ENCODE measurements at places on chromosomes 2 and 18. TPM values are rescaled to one million over a fixed set of nuclear protein-coding genes. Genes with fewer than 3 reads are reported as not detected.

Gene C2orf78
- total RNA-seq, result not detected

GRCh38 chr2:190069936-190070696 lies 7.6 kb upstream of the MSTN start:
- H3K27ac ChIP-seq, result no peak overlapping the region
- peaks cover 1% of the 10 kb centered on the region for H3K4me1 ChIP-seq
- peaks cover 2% of the 10 kb centered on the region for H3K27me3 ChIP-seq
- H3K36me3 ChIP-seq, result no peaks in the 10 kb centered on the region
- H3K4me3 ChIP-seq, result no peak overlapping the region

- H3K27ac ChIP-seq, result no peak overlapping the region
- DNase-seq, result no peak
- no peak overlapping the region for H3K4me3 ChIP-seq
- H3K4me1 ChIP-seq, result no peaks in the 10 kb centered on the region
These were observed 126.6 kb downstream of the CNTNAP5 start for GRCh38 chr2:124151691-124152090.

Gene SGO2
- 35.0 TPM for total RNA-seq

Gene LHCGR
- total RNA-seq, result not detected

Gene CABYR
- total RNA-seq, result 1.4 TPM

All from activated naive CD8-positive, alpha-beta T cell treated with anti-CD3 and anti-CD28 coated beads, Interleukin-2, amount 10 ng/mL, durations not matched to agents 7 days and 5 days (primary cell).